HS-27A (cell line): ENCODE measurements at places on chromosomes 7 and 10.

GRCh38 chr10:8403711-8404371 lies 349.4 kb downstream of the GATA3 start:
- no peak for DNase-seq

DNA sequence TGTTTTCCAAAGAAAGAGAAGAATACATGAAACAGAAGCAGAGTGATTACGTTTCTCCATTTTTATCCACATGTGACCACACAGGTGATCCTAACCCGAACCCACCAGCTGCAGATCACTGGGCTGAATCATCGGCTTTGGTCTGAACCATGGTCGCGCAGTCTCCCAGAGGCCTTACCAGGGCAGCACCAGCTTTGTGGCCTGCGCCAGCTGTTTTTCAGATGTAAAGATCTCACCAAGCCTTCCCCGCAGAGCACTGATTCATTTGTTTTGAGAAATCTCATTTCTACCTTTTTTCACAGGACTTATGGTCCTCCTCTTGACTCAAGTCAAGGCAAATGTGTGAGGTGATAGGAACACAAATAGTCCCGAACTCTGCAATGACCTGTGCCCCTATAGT lies 207.0 kb upstream of the PPP2R2D start:
- DNase-seq, result no peak

- no peak for DNase-seq
Measured at GRCh38 chr7:856444-857095, 19.8 kb upstream of the GET4 start.

DNA sequence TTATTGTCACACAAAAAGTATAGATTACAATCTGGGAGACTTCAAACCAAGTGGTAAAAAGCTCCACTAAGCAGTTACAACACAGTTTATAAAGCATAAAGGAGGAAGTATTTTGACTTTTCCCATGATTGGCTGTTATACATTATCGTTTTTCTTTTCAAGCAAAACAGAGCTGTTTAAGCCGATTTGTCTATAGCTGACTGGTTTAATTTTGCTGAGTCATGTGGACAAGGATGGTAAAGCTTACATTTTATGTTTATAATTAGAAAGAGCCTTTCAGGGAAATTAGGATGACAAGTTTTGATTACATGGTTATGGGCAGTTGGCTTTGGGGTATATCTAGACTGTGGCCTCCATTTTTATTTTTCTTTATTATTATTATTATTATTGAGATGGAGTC lies 152.5 kb upstream of the STK17A start:
- DNase-seq, result no peak

DNA sequence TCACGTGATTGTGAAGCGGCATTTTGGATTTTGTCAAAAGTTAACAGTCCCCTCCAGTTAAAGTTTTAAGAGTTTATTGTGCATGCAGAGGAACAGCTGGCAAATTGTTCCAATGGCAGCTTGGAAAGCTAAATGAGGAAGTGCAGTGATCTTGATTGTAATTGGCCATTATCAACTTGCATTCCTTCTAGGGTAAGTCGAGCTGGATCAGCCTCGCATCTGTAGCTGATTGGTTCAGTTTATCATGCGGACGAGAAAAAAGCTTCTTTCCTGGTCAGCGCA lies 566 bp downstream of the ZNF789 start:
- DNase-seq, result no peak

- DNase-seq, result no peak
Measured at GRCh38 chr7:116957874-116958273, 4.6 kb downstream of the ST7 start.

DNA sequence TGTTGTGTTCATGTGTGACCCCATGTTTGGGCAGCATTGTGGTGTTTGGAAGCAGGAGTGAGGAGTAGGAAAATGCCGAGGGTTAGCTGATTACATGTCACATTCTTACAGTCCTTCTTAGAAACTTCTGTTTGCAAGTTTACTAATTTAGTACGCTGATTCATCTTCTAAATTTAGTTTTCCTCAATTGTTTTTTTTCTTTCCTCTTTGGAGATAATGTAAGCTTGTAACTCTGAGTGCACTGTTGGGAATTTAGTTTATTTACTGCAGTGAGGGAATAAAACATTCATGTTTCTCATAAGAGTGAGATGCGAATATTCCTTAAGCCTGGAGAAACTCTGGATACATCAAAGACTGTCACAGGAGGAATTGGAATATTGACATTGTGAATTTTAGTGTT lies 135.0 kb downstream of the NT5C2 start:
- DNase-seq, result no peak

- DNase-seq, result no peak
Measured at GRCh38 chr7:137886746-137887145, 40.0 kb upstream of the DGKI start.

DNA sequence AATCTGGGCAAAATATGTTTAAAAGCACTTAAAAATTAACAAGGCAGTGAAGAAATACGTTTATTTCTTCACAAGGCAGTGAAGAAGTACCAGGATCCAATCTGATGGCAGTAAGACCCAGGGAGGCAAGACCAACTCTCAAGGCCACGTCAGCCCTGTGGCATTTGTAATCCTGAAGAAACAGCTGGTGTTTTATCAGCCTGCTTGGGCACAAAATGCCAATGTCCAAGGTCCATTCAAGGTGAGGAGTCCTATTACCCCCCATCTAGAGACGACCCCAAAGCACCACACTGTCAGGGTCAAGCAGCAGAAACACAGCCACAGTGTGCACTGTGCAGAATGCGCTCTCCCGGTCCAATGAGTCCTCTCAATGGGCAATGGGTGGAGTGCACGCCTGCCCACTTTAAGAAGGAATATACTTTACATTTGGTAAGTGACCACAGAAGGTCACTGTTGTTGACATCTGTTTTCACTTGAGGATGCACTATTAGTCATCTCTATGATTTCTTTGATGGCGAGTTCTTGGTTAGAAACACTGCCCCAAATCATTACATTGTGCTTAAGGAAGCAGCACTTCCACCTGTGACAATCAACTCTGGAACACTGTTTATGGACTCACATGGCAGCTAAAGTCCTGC lies 12.8 kb downstream of the CPXM2 start:
- no peak for DNase-seq

DNA sequence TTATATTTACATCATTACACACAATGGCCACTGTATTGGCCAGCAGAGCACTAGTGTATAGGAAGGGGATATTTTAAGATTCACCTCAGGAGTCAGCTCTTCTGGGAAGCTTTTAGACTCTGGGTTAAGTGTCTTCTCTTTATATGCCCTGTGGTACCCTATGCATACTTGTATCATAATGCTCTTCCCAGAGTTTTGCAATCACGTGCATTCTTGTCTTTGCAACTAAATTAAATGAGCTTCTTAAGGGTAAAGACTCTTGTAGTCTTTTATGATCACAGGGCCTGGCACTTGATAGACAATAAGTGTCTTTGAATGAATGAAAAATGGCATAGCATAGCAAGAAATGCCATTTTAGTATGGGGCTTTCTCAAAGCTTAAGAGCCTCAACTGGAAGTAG lies 35.4 kb upstream of the ARMS2 start:
- no peak for DNase-seq

DNA sequence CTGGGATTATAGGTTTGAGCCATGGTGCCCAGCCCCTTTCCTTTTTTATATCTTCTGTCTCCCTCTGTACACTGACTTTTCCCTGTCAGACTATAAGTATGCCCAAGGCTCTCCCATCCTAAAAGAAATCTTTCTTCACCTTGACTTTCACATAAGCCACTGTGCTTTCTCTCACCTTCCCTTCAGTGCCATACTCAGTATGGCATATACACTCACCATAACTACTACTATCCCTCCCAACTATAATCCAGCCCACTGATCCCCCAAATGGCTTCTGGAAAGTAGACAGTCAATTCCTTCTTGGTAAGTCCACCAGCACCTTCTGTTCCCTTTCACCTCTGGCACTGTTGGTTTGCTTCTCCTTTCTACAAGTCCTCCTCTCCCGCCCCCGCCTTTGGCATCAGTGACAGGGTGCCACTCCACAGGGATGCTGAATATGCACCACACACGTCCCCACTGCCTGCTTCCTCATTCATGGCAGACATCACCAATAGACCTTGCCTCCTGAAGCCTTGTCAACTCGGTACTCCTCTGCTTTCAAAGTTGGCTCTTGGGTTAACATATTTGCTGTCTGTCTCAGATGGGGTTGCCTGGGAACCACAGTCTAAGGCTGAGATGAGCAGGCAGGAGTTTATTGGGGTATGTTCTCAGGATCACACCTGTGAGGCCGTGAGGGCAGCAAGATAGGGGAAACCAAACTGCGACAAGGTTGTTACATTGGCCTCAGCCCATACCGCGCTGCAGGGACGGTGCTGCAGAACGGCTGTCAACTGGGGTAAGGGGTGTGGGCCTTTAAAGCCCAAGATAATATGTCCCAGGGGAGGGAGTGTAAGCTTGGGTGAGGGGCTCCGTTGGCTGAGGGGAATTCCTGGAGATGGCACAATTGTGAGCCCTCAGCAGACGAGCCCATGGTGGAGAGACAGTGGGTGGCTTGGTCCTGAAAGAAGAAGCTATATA lies 7.2 kb upstream of the PSAP start:
- no peak for DNase-seq

DNA sequence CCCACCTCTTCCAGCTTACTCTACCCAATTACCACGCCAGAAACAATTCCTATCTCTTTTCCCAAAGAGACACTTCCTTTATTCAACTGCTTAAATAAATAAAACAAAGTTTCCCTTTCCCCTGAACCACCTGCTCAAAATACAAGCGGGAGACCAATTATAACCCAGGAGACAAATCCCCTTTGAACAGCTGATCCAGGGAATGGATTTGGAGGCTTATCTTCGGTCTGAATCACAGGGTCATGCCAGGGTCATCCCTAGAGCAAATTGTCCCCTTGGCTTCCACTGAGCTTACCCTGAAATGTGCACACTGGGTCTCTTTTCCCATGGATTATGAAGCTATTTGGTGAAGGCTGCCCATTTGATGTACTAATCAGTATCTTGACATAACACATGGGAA lies 99.9 kb upstream of the JAZF1 start:
- no peak for DNase-seq

- no peak for DNase-seq
Measured at GRCh38 chr10:118800920-118801319, 46.1 kb upstream of the CACUL1 start.

- DNase-seq, result peak; percentile 2
Measured at GRCh38 chr10:66747451-66747850, 178.4 kb upstream of the LRRTM3 start.

DNA sequence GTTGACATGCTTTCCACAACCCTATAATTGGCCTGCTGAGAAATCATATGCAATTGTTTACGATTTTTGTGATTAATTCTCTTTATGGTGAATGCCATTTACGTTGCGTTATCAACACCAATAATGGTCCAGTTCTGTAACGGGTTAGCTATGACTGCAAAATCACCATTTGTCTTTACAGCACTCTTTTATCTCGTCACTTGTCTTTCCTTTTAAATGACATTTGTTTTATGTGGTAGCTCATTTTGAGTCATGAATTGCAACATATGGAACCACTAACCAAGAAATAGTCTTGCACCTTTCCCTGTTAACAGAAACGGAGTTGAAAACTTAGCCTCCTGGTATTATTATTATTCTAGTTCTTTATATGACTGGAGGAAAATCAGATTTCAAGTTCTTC lies 3.1 kb upstream of the KIAA1217 start:
- no peak for DNase-seq

DNA sequence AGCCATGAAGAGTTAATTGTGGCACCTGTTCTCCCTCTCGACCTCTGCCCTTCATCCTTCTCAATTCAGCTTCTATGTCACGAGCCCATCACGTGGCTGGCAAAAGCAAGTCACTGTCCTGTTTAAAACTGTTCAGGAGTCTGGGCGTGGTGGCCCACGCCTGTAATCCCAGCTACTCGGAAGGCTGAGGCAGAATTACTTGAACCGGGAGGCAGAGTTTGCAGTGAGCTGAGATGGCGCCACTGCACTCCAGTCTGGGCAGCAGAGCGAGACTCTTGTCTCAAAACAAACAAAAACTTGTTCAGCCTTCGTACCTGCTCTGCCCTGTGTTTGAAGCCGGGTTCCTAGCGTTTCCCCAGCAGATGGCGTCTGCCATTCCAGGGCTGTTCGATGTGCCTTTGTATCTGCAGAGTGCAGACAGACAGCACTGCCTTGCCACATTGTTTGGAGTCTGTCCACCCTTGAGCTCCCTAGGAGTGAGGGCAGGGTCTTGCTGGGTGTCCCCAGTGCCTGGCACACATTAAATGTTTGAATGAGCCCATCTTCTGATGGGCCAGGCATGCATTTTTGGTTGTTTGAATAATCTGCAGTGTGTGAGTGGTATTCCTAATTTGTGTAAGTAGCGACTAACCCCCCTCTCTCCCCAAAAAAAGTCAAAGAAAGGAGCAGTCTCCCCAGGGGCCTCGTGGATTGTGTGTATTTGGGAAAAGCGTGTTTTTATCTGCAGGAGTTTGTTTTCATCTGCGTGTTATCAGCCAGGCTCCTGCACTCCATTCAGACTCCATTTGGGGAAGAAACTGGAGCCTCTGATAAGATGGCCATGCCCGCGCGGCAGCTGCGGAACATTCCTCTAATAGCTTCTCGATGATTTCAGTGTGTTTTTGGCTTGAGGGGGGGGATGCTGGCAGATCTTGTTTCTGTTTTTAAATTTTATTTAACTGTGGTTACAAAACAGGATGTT lies 61.2 kb downstream of the DNAJB6 start:
- no peak for DNase-seq

DNA sequence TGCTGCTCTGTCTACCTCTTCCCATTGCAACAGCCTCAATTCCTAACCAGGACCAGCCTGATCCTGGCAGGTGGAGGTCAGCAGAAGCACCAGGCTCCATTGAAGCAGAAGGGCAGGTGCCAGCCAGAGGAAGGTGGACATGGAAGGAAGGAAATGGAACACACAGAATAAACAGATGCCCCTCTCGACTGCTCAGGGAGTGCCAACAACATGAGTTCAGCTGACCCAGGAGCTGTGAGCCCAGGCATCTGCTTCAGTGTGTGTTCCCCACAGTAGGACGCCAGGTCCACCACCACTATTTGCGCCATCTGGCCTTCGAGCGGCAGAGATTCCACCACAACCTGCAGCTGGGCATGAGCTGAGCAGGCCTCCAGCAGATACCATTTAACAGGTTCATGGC lies 56.7 kb downstream of the GPAM start:
- DNase-seq, result no peak

DNA sequence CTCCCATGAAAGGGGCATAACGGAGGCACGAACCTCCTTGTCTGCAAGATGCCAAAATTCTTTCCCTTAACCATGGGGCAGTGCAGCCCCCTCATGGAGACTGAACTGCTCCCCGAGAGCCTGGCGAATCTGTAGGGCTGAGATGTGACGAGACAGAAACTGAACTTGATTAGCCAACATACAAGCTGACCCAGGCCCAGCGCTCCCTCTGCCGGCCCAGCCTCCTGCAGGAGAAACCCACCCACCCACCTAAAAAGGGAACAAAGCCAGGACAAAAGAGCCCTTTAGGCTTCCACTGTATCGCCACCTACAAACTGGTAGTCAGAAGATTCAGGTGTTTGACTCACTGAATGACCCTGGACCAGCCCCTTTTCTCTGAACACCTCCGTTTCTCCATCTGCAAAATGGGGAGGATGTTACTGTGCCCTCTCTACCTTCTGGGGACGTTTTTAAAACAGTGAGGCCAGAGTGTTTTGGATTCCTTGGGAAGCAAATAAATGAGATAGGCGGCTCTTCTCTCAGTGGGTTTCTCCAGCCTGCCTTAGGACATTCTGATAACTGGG lies 58.4 kb downstream of the C10orf105 start:
- no peak for DNase-seq

- no peak for DNase-seq
Measured at GRCh38 chr7:121204537-121204936, 124.3 kb upstream of the WNT16 start.
